ENCODE measurements at places on chromosomes 6 and 20. TPM values are rescaled to one million over a fixed set of nuclear protein-coding genes. Genes with fewer than 3 reads are reported as not detected.

SPTLC3 gene
- total RNA-seq = 2.2 TPM

CLVS2 gene
- total RNA-seq = 0.04 TPM

DNA sequence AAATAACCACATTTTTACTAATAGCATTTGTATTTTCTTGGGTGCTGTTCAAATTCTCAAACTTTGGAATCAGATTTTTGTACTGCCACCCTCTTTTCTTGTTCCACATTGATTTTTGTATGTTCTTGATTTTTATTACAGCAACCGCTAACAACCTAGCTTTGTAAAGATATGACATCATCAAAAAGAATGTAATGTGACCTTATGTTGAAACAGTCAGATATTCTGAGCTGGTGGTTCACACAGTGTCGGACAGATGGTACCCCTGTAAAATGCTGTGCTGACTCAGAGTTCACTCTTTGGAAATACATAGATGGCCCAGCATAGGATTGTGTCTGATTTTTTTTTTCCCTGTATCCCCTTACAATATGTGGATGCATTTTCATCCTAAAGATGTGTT lies 118.9 kb downstream of the QKI start:
- DNase-seq = no peak

GRCh38 chr6:63371104-63371715 lies 51.4 kb upstream of the LGSN start:
- DNase-seq = no peak

DNA sequence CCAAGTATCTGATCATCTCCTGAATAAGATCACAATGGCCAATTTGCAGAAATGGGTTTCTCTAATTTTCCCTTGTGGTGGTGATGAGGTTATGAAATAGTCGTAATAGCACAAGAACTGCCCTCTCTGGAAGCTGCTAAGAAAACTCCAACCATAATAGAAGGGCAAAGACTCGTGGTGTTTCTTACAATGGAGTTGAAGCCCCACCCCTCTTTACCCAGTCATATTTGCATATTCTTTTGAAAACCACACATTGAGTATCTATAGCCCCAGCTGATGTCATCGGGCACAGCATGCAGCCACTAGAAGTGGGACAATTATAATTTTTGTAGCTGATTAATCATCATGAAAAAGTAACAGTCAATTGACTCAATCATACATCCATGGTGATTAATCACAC lies 452.1 kb upstream of the POU3F2 start:
- DNase-seq = no peak

GRCh38 chr6:86963352-86963751 lies 26.0 kb downstream of the HTR1E start:
- no peak for DNase-seq

- no peak for DNase-seq
These were observed 586.6 kb upstream of the BTBD3 start for GRCh38 chr20:11331096-11331495.

GRCh38 chr6:141700819-141701218 lies 431.9 kb upstream of the GJE1 start:
- peak; percentile 5 for DNase-seq

DNA sequence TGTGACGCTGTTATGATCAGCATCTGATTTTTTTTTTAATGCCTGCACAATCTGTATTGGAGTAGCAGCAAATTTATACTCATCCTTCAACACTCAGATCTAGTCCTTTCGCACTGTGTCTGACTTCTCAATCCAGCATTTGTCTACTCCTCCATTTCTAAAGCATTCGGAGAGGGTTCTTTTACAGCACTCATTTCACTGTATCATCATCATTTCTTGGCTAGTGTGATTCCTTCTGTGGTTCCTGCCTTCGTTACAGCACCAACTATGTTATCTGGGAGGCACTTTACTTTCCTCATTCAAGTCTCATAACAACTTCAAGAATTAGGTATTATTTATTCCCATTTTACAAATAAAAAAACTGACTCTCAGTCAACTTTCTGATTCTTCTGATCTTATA lies 18.0 kb downstream of the NUDT3 start:
- DNase-seq = peak; percentile 51

TPBG gene
- 13.2 TPM for total RNA-seq

ADGRG6 gene
- total RNA-seq = 8.7 TPM

- DNase-seq = no peak
These were observed 495.5 kb upstream of the MAP3K7 start for GRCh38 chr6:91082311-91082832.

ETV7 gene
- not detected for total RNA-seq

GRCh38 chr6:26222571-26222970 lies 135.3 kb downstream of the HFE start:
- no peak for DNase-seq

GRCh38 chr6:31092769-31093505 lies 19.4 kb downstream of the C6orf15 start:
- DNase-seq = no peak

DNA sequence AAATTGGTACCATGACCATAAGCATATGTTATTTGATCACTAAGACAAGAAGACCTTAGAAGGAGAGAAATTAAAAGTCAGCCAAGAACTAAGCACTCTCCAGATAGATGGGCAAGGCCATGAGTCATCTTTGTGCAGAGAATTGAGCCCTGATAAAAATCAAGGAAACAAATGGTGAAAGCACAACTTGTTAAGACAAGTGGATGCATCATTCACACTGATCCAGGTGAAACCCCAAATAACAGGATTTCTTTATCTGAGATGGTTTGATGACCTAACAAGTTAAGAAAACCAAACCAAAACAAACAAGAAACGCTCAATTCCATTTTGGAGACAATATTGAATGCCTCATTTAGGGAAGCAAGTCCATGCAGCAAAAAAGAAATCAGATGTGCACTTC lies 121.6 kb downstream of the ADAT2 start:
- no peak for DNase-seq

GRCh38 chr6:13005994-13006393 lies 289.4 kb downstream of the PHACTR1 start:
- no peak for DNase-seq

GRCh38 chr6:33248643-33248931 lies 23.1 kb downstream of the VPS52 start:
- DNase-seq = no peak

GRCh38 chr6:134249239-134249758 lies 68.6 kb downstream of the SGK1 start:
- peak; percentile 17 for DNase-seq

DNA sequence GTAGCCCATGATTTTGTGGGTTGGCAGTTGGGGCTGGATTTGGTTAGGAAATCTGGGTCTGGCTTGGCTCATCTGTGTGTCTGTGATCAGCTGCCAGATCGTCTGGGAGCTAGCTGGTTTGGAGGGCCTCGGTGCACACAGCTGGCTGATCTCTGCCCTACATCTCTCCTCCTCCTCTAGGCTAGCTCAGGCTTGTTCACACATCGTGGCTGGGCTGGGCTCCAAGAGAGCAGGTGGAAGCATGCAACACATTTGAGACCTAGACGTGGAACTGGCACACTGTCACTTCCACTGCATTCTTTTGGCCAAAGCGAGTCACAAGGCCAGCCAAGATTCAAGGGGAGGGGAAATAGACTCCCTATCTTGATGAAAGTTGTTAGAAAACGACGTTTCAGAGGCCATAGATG lies 15.9 kb downstream of the NDUFAF5 start:
- DNase-seq = peak; percentile 97

DNA sequence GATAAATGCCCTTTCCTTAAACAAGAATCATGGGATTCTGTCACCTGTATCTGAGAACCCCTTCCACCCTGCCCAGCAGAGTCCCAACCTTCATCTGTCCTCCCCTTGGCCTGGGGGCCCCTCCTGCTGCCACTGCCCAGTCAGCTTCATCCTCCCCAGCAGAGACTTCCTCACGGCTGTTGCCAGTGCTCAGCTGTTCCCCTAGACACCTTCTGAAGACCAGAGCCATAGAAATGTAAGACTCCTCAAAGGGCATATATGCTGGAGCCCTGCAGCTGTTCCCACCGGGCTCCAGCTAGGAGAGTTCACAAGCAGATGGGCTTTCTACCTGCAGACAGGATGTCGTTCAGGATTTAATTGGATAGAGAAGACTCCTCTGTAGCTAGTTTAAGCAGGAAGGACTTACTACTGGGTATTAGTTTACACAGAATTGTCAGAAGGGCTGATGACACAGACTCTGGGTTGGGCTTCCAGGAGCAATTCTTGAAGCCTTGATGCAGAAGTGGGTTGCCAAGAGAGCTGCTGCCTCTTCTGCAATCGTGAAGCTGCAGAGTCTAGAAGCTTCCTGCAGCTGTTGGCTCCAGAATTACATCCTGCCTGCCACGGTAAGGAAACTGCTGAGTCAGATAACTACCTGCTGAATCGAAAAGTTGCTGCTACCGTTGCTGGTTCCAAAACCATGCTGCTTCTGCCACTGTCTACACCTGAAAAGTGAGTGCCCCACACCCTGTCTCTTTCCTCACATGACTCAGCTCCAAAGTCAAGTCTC lies 57.1 kb upstream of the MLN start:
- DNase-seq = peak; percentile 37

ZNF334 gene
- total RNA-seq = 9.4 TPM

DNA sequence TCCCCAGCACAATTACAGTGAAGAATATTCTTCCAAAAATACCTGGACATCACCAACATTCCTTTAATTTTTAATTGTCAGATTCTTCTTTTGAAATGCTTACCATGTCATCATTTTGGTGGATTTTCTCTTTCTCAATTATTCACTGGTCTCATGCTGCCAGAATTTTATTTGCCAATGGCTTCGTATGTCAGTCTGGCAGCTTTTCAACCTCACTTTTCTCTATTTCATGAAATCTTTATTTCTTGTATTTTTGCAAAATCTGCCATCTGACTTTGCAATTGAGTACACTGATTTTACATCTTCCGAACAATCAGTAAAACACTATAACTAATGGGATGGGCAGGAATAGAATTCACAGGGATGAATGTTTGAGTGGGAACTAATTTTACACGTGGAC lies 84.1 kb downstream of the BTBD9 start:
- no peak for DNase-seq

DNA sequence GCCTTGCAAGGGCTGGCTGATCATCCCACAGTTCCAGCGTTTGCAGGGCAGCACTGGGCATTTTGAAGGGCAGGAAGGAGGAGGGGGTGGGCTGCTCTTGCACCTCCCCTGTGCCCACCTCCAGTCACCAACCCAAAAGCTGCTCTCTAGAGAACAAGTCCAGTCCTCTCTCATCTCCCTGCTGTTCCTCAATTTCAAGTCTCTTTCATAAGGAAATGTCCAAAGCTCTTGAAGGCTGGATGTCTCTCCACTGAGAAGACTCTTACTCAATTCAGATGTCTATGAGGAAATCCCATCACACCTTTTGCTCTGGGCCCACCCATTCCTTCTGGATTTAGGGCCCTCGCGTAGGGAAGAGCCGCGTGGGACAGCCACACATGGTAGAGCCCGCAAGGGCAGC lies 31.7 kb downstream of the WRNIP1 start:
- DNase-seq = no peak

LTB gene
- 0.70 TPM for total RNA-seq

GRCh38 chr20:24894967-24895366 lies 54.1 kb upstream of the CST7 start:
- DNase-seq = no peak

GRCh38 chr6:3646616-3647362 lies 104.7 kb downstream of the PXDC1 start:
- no peak for DNase-seq

CYP24A1 gene
- total RNA-seq = not detected

- DNase-seq = no peak
These were observed 8.8 kb upstream of the C20orf203 start for GRCh38 chr20:32682508-32682987.

GRCh38 chr20:56414842-56415765 lies 3.0 kb downstream of the CASS4 start:
- peak; percentile 69 for DNase-seq

DNA sequence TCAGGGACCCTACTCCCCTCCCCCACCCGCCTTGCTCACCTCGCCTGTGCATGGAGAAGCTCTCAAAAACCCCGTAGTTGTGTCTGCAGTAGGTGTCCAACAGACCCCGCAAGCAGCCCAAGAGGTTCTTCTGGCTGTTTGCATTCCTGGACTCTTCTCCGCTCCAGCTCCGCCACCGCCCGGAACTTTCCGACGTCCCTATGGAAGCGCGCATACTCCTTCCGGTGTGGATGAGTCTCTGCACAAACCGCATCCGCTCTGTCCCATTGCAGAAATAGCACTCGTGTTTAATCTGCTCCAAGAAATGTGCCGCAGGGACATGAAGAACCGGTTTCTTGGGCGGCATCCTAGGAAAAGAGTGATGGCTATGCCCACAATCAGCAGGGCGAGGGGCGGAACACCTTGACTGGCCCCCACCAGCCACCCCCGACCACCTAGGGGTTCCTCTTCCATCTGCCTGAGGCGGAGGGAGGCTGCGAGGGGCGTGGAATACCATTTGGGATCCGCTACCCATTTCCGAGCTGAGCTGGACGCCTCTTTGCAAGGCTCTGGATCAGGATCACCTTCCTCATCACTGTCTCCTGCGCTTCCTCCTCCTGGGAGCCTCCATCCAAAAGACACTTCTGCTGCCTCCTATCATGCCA lies 20.2 kb downstream of the HLA-DRA start:
- no peak for DNase-seq

MCHR2 gene
- total RNA-seq = not detected

- DNase-seq = no peak
These were observed 21.2 kb upstream of the BTN1A1 start for GRCh38 chr6:26478985-26479278.

GRCh38 chr20:39170896-39171463 lies 208.8 kb downstream of the DHX35 start:
- no peak for DNase-seq
